Activated naive CD4-positive, alpha-beta T cell treated with anti-CD3 and anti-CD28 coated beads, Interleukin-2, amount 50 U/mL, for 16 hours (primary cell): ENCODE measurements at places on chromosomes 12 and 14.

- DNase-seq: no peak
Observed at GRCh38 chr12:72677139-72677538, 405.0 kb downstream of the TRHDE start.

GRCh38 chr12:42686514-42687172, 97.1 kb upstream of the PRICKLE1 start:
- no peak for DNase-seq

- DNase-seq: no peak
Observed at GRCh38 chr12:21509768-21510167, 8.2 kb downstream of the GOLT1B start.

- no peak for DNase-seq
Observed at GRCh38 chr12:118704527-118705241, 276.7 kb upstream of the SRRM4 start.

DNA sequence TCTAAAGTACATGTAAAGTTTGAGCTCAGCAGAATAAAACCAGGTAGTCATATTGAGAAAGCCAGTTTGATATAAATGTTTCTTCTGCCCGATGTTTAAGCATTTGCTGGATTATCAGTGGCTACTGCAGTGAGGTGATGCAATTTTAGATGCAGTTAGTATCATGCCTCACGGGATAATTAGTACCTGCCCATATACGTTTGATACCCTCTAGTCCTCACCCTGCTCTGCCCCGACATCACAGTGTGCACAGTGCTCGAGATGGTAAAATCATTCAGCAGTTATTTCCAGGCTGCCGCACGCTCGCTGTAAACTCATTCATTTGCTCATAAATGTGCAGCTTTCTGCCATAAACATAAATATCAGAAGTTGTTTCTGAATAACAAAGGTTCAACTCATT, 152.7 kb downstream of the PELI2 start:
- DNase-seq: no peak

GRCh38 chr14:99537399-99537798, 56.2 kb downstream of the CCNK start:
- DNase-seq: no peak

DNA sequence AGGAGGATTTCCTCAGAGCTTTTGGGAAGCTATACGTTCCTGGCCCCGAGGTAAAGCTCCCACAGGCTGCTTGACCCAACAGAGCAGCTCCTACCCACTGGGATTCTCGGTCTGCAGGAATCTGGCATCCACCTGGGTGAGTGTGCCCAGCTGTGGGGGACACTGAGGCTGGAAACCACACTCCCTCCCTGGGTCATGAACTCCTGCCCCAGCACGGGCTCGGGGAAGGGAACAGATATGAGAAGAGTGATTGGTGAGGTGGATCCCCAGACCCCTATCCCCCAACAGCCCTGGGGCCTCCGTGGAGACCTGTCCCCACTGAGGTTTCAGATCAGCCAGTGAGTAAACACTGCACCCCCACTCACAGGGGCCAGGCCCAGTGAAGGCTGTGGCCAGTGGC, 3.3 kb downstream of the FAIM2 start:
- no peak for DNase-seq
